Glutamatergic neuron (in vitro differentiated cells): ENCODE measurements at places on chromosomes 1 and 21. TPM values are rescaled to one million over a fixed set of nuclear protein-coding genes. Genes with fewer than 3 reads are reported as not detected.
A peak's percentile ranks its signal among the peaks of the same experiment; 100 is the strongest.

The SIM2 gene
- 4.8 TPM for total RNA-seq

The CHODL gene
- 5.5 TPM for total RNA-seq

The CHRNB2 gene
- total RNA-seq = 44.9 TPM

The KCNJ10 gene
- not detected for total RNA-seq

The HTR6 gene
- not detected for total RNA-seq

DNA sequence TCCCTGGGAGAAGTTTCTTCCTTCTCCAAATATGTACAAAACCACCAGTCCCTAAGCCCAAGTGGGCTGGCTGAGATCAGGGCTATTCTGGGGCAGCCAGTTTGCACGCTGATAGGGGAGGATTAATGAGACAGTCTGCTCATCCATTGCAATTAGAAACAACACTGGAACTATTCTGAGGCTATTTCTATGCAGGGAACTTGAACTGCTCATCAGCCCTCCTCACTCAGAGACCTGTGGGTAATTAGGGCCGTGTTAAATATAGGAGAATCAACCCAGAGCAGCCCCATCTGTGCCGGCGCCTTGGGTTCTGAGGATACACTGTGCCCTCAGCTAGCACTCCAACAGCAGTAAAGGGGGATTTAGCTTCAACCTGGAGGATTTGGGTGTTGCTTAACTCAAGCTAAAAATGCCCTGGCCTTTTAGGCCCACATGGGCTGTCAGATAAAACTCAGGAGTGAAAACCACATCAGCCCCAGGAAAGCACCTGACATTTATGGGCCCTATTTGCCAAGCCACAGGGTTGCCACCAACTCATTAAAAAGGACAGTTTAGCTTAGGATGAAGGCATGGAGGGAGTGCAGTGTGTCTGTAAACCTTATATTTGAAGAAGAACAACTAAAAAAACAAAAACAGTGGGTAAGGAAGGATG lies 53.9 kb downstream of the DUSP10 start:
- H3K4me1 ChIP-seq = no peaks in the 10 kb centered on the region
- H3K27me3 ChIP-seq = no peaks in the 10 kb centered on the region
- H3K4me3 ChIP-seq = no peak overlapping the region
- no peak for DNase-seq
- no peaks in the 10 kb centered on the region for H3K36me3 ChIP-seq

DNA sequence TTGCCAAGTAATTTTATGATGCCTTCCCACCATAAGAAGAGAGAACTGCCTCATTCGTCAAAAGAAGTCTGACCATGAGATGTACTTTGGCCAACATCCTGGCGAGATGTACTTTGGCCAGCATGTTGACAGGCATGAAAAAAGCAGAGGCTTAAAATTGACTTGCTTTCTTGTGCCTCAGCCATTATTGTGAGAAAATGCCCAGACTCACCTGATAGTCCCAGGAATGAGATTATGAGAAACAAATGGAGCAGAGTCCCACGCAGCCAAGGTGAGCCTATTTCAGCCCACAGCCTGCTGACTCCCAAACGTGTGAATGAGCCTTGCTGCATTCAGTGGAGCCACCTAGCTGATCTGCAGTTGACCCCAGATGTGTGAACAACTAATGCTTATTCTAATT lies 43.5 kb upstream of the ZNF644 start:
- no peaks in the 10 kb centered on the region for H3K27me3 ChIP-seq
- no peak overlapping the region for H3K27ac ChIP-seq
- no peak for DNase-seq
- H3K36me3 ChIP-seq = no peaks in the 10 kb centered on the region
- no peak overlapping the region for H3K4me3 ChIP-seq
- no peaks in the 10 kb centered on the region for H3K4me1 ChIP-seq

DNA sequence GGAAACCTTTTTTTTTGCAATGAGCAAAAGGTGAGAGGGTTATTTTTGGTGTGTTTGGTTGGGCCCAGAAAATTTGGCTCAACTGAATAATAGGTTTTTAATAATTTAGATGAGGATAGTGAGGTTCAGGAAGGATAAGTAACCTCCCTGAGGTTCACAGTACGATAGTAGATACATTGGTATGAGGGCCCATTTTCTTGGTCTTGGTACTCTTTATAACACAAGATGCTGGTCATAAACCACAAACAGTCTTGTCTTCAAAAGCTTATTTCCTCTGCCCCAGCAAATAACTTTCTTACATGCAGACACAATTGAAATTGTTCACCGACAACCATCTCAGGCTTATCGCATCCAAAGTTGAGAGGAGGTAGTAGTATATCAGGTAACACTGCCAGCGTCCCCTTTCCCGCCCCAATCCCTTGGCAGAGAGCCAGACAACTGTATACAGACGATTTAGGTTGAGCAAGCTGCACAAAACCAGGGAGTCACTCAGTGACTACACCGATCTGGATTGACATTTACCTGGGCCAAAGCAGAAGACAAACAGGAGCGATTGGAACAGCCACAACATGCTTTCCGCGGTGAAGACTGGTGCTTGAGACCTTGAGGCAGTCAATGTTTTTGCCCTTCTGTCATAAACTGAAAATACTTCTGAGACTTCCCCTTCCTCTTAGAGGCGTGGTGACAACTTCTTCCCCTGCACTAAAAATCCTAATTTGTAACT lies at the start of gene SLAMF6:
SLAMF6 (minus strand) TSS at position 634 of the 724 bp plus-strand sequence; CDS start at position 571, 63 bp downstream.
- H3K4me3 ChIP-seq = no peak within 1 kb of the TSS
- no peak for DNase-seq
- peaks cover 11% of the 10 kb centered on the region for H3K36me3 ChIP-seq
- no peak within 1 kb of the TSS for H3K27ac ChIP-seq
- no peaks in the 10 kb centered on the region for H3K4me1 ChIP-seq

DNA sequence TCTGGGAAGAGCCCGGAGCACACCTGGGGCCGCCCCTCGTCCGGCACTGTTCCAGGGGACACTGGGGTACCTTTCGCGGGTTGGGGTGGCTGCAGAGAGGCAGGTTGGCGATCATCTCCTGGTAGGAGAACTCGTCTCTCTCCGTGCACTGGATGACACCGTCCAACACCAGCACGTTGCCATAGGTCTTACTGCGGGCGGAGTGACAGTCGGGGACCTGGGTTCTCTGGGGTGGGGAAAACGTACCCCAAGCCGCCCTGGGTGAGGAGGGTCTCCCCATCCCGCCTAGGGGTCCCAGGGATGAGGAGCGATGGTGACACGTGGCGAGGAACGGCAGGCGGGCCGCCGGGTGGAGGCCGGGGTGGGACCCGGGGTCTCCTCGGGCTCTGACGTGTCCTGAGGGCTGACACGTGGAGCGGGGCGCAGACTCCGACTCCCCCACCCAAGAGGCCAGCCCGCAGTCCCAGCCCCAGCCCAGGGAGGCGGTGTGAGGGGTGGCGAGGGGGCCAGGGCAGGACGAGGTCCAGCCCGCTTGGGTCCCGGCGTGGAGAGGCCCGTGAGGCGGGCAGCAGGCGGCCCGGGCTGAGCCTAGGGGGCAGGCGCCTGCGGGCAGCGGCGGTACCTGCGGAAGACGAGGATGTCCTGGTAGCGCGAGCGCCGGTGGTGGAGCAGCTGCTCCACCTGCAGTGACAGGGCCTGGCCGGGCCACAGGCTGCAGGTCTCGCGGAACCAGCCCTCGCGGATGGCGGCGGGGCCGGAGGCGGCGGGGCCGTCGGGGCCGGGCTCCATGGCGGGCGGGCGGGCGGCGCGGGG lies 457 bp downstream of the SRM start:
- H3K36me3 ChIP-seq = no peaks in the 10 kb centered on the region
- peak overlapping the region; percentile 87 for H3K27ac ChIP-seq
- peak; percentile 52 for DNase-seq
- H3K4me1 ChIP-seq = peaks cover 6% of the 10 kb centered on the region
- H3K4me3 ChIP-seq = peak overlapping the region; percentile 96
- peaks cover 5% of the 10 kb centered on the region for H3K27me3 ChIP-seq

GRCh38 chr1:22454476-22455056 lies 2.9 kb downstream of the ZBTB40 start:
- H3K36me3 ChIP-seq = no peaks in the 10 kb centered on the region
- no peak overlapping the region for H3K4me3 ChIP-seq
- DNase-seq = no peak
- peaks cover 27% of the 10 kb centered on the region for H3K4me1 ChIP-seq
- peaks cover 4% of the 10 kb centered on the region for H3K27me3 ChIP-seq

GRCh38 chr1:226199971-226200370 lies 13.4 kb upstream of the ACBD3 start:
- DNase-seq = no peak
- H3K27me3 ChIP-seq = peaks cover 1% of the 10 kb centered on the region
- H3K36me3 ChIP-seq = no peaks in the 10 kb centered on the region
- no peak overlapping the region for H3K27ac ChIP-seq
- H3K4me1 ChIP-seq = peaks cover 12% of the 10 kb centered on the region

DNA sequence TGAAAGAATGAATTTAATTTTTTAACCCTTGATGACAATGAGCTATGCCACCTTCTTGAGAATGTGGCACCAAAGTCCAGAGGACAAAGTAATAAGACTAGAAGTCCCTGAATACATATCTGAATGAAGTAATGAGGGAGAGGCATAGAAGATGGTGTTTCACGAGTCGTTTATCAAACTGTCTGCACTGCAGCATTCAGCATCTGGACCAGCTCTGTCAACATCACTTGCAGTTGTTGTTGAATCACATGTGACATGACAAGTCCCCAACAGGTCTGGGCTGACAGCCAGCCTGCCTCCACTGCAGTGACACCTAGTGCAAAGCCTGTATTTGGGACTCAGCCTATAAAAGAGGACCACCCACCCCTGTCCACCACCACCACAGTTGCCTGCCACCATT lies 17.3 kb upstream of the GALNT2 start:
- no peak for DNase-seq
- no peak overlapping the region for H3K4me3 ChIP-seq
- H3K27me3 ChIP-seq = peaks cover 3% of the 10 kb centered on the region
- no peaks in the 10 kb centered on the region for H3K4me1 ChIP-seq
- H3K36me3 ChIP-seq = peaks cover 9% of the 10 kb centered on the region

GRCh38 chr1:108345776-108346531 lies 102.1 kb upstream of the NBPF4 start:
- no peak overlapping the region for H3K27ac ChIP-seq
- peaks cover 2% of the 10 kb centered on the region for H3K27me3 ChIP-seq
- no peak for DNase-seq
- H3K4me3 ChIP-seq = no peak overlapping the region
- no peaks in the 10 kb centered on the region for H3K36me3 ChIP-seq
- peaks cover 6% of the 10 kb centered on the region for H3K4me1 ChIP-seq

GRCh38 chr21:43925096-43925481 lies 60.1 kb downstream of the AGPAT3 start:
- H3K27ac ChIP-seq = no peak overlapping the region
- H3K36me3 ChIP-seq = no peaks in the 10 kb centered on the region
- DNase-seq = no peak
- H3K4me1 ChIP-seq = peaks cover 27% of the 10 kb centered on the region
- H3K27me3 ChIP-seq = peaks cover 6% of the 10 kb centered on the region
- no peak overlapping the region for H3K4me3 ChIP-seq

- peaks cover 9% of the 10 kb centered on the region for H3K27me3 ChIP-seq
- DNase-seq = no peak
- no peaks in the 10 kb centered on the region for H3K36me3 ChIP-seq
- H3K27ac ChIP-seq = peak within 1 kb of the TSS; percentile 91
- H3K4me3 ChIP-seq = peak within 1 kb of the TSS; percentile 98
These were observed at the start of gene CAMTA1 for GRCh38 chr1:6785318-6785727. CAMTA1 (plus strand) TSS chr1:6785454; CDS start chr1:6785531, 77 bp downstream.

GRCh38 chr1:59596956-59597355 lies 217.8 kb upstream of the HOOK1 start:
- DNase-seq = no peak
- H3K27ac ChIP-seq = no peak overlapping the region
- no peaks in the 10 kb centered on the region for H3K4me1 ChIP-seq
- H3K36me3 ChIP-seq = no peaks in the 10 kb centered on the region
- no peak overlapping the region for H3K4me3 ChIP-seq

DNA sequence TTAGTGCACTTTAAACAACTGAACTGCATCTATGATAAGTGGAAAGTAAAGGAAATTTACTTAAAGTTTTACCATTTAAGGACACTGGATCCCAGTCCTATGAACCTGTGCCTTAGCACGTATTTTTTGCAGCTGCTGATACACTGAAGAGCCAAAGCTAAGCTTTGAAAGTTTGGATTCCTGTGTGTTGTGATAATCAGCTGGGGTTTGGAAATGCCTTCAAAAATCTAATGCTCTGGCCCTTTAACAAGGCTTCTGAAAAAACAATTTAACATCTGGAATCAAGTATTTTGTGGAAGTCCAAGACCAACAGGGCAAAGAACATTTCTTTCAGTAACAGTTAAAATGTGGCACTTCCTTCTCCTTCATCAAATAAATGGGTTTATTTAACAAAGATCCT lies 51.8 kb downstream of the DDAH1 start:
- H3K36me3 ChIP-seq = no peaks in the 10 kb centered on the region
- no peaks in the 10 kb centered on the region for H3K4me1 ChIP-seq
- no peak overlapping the region for H3K27ac ChIP-seq
- DNase-seq = no peak

GRCh38 chr1:8939362-8939995 lies 6.2 kb upstream of the CA6 start:
- no peak for DNase-seq
- no peak overlapping the region for H3K27ac ChIP-seq
- no peaks in the 10 kb centered on the region for H3K36me3 ChIP-seq
- H3K4me1 ChIP-seq = peaks cover 7% of the 10 kb centered on the region
- peaks cover 7% of the 10 kb centered on the region for H3K27me3 ChIP-seq

DNA sequence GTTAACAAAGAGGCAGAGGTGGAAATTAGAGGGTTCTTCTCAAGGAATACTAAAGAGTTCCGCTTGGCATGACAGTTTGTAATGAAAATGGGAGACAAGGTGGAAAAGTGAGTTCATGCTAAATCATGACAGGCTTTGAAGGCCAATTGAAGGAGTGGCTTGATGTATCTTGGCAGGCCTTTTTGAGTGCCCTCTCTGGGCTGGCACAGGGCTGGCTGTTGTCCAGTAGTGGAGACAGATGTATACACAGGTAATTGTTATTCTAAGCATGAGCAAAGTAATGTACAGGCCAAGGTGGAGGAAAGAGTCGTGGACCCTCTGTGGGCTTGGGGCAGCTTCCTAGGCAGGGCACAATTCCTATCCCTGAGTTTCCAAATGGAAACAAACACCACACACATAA lies 196.7 kb upstream of the GALNT2 start:
- H3K27ac ChIP-seq = no peak overlapping the region
- no peaks in the 10 kb centered on the region for H3K4me1 ChIP-seq
- no peaks in the 10 kb centered on the region for H3K27me3 ChIP-seq
- H3K36me3 ChIP-seq = no peaks in the 10 kb centered on the region

DNA sequence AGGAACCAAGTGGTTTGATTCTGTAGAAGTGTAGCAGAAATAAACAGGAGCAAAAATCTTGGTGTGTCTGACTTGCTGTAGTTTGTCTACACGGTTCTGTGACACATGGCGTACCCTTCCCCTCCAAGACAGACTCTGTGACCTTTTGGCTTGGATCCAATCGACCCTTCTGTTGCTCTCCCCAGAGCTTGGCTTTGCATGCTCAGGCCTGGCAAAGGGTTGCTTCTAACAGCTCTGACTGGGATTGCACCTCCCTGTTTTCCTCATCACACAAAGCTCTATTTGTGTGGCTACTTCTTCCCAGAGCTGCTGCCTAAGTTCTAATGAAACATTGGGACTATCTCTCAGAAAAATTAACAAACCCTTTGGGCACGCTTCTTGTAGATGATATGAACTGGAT lies 24.0 kb downstream of the NGF start:
- peaks cover 6% of the 10 kb centered on the region for H3K27me3 ChIP-seq
- no peaks in the 10 kb centered on the region for H3K36me3 ChIP-seq
- peaks cover 42% of the 10 kb centered on the region for H3K4me1 ChIP-seq
- H3K27ac ChIP-seq = peak overlapping the region; percentile 6
- DNase-seq = peak; percentile 40

GRCh38 chr21:42056468-42056867 lies 14.6 kb upstream of the UMODL1 start:
- H3K4me1 ChIP-seq = peaks cover 7% of the 10 kb centered on the region
- H3K27me3 ChIP-seq = peaks cover 7% of the 10 kb centered on the region
- DNase-seq = no peak
- no peak overlapping the region for H3K4me3 ChIP-seq
- peaks cover 22% of the 10 kb centered on the region for H3K36me3 ChIP-seq

GRCh38 chr1:24906760-24907490 lies 23.2 kb downstream of the RUNX3 start:
- H3K4me1 ChIP-seq = no peaks in the 10 kb centered on the region
- H3K4me3 ChIP-seq = no peak overlapping the region
- DNase-seq = no peak
